ENCODE measurements at places on chromosomes 11 and 22. TPM values are rescaled to one million over a fixed set of nuclear protein-coding genes. Genes with fewer than 3 reads are reported as not detected.

- no peak for DNase-seq
Observed at GRCh38 chr11:77438487-77438886, 35.4 kb downstream of the PAK1 start.

- DNase-seq, result no peak
Observed at GRCh38 chr11:73784080-73784634, 3.5 kb upstream of the MRPL48 start.

- no peak for DNase-seq
Observed at GRCh38 chr11:121300972-121301699, 8.6 kb downstream of the SC5D start.

The ZNF280A gene
- not detected for polyA plus RNA-seq

DNA sequence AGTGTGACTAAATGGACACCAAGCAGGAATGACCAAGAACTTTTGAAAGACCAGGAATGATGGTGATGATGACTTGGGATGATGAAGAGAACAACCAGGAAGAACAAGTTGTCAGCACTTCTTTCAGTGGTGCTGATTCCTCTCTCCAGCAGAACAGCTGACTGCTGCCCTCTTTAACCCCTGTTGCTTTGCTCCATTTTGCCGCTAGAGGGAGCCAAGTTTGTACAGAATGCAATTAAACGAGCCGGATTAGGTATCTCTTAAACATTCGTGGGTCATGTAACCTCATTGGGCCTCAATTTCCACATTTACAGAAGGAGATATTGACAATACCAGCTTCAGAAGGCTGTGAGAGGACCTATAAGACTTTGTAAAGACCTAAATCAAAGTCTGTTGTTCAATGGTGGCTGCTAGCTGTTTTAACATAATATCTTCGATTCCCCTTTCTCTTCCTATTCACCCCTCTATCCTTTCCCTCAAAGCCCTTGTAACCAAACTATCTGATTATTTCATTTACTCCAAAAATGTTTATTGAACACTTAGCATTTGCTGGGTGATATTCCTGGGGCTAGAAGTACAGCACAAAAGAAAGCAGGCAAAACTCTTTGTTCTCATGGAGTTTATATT lies 1.9 kb downstream of the OR4S1 start:
- peak; percentile 9 for DNase-seq

The APOA4 gene
- not detected for polyA plus RNA-seq

DNA sequence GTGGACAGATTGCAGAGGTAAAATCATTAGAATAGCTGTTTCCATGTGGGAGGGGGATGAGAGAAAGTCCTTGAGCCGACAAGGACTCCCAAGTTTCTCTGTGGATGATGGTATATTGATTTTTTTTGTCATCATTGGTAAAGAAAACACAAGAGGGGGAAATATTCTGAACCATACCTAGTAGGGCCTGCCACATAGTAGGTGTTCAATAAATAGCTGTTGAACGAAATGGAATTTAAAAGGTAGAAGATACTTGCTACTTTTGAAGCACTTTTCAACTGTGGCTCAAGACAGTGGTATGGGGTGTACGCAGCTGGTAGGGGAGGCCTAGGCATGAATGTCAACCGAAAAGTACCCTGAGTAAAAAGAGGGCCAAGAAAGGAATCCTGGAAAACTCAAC lies 2.1 kb downstream of the CAVIN3 start:
- DNase-seq, result no peak

DNA sequence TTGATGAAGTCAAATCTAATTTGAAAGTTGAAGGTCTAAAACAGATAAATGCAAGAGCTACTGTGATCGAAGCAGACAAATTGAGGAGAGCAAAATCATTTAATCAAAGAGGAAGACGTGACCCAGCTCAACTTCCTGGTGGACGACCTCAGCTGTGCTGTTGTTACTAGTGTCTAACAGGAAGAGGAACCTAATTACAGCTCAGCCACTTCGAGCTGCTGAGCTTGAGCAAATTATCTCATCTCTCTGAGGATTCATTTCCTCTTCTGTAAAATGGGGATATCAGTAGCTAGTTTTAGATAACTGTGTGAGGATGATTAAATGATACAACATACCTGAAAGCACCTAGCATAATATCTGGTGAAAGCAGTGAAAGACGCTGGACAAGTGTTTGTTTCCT lies 48.6 kb upstream of the OLFML1 start:
- no peak for DNase-seq

The CABP7 gene
- 0.28 TPM for polyA plus RNA-seq

- no peak for DNase-seq
Observed at GRCh38 chr22:31646186-31647019, 15.6 kb downstream of the PISD start.

GRCh38 chr11:103929170-103929903 lies 107.1 kb upstream of the DDI1 start:
- DNase-seq, result no peak

DNA sequence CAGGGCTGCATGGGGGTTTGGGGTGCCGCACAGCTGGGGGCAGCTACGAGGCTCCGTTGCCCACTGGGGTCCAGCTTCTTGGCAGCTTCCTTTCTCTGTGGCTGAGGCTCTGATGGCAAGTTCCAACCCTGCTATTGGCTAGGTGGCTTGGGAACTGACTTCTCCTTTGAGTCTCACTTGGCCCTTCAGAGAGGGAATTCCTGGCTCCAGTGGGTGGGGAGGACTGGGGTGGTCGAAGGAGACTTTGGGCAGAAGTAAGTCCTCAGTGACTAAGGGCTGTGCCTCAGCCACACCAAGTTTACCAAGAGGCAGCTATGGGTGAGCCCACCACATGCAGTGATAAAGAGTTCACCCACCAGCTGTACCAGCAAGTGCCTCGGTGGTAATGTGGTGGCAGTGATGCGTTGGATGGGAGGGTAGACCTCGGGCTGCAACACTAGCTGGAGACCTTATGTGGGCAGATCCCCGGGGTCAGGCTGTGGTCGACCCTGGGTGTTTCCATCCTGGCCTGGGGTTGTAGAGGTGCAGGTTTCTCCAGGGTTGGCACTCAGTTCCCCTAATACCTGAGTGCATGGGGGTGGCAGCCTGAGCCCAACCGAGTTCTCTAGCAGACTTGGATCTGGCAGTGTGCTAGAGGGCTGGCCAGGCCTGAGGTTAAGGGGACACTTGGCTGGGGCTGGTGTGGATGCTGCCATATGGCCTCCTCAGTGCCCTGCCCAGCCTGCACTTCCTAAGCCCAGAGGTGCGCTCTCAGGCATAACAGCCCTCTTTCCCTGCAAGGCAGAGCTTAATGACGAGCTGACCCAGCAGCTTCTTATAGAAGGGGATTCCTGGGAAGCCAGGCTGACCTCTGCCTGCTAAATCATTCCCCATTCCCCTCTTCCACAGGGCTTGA lies 197.0 kb upstream of the CADM1 start:
- no peak for DNase-seq

The FAM83F gene
- 0.35 TPM for polyA plus RNA-seq

- no peak for DNase-seq
Observed at GRCh38 chr11:93717501-93717900, 23.8 kb downstream of the TAF1D start.

DNA sequence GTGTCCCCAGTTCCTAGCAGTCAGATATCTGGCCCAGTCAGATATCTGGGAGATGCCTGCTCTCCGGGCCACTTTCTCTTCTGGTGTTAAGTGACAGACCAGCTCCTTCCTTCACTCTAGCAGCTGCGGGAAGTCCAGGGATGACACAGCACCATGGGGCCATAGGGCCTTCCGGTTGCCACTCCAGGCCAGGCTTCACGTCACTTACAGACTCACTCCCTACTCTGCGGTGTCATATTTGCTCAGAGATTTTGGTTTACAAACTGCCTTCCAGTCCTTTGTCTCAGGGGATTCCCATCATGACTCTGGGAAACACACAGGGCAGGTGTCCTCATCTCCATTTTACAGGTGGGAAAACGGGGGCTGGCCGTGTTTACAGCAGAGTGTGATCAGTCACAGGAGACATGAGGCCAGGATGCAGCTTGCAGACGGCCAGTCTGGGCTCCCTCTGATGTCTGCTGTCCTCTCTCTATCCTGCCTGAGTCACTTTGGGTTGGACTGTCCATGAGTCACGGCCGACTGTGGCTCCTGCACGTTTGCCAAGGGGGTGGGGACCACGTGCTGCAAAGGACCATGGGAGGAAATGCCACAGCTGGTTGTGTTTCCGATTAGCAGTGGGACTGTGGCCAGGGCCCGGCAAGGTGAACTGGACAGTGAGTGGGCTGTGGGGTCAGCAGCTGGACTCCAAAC lies 8.2 kb upstream of the TBC1D22A start:
- DNase-seq, result no peak

The PANX3 gene
- not detected for polyA plus RNA-seq

DNA sequence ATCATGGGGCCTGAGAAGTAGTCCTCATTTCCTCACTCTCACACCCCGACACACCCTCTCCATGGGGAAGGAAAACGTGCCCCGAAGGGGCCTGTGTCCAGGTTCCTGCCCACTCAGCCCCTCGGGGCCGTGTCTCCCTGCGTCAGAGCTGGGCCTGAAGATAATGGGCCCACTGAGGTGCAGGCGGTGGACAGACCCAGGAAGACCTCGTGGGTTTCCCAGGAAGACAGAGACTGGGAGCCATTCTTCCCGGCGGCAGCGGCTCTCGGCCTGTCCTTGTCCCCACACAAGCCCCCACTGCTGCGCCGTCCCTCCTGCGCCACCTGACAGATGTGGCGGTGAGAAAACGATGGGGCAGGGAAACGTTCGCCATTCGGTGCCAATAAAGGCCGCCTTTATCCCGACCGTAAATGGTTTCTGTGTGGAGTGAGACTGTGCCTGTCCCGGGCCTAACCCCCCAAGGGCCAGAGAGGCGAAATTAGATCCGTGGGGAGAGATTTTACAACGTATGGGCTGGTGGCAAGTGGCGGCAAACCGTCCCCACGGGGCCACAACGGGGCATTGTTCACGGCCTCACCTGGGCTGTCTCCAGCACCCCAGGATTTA lies 89.0 kb downstream of the CDKN1C start:
- DNase-seq, result no peak

GRCh38 chr11:96267001-96267495 lies 75.9 kb downstream of the MAML2 start:
- DNase-seq, result no peak

DNA sequence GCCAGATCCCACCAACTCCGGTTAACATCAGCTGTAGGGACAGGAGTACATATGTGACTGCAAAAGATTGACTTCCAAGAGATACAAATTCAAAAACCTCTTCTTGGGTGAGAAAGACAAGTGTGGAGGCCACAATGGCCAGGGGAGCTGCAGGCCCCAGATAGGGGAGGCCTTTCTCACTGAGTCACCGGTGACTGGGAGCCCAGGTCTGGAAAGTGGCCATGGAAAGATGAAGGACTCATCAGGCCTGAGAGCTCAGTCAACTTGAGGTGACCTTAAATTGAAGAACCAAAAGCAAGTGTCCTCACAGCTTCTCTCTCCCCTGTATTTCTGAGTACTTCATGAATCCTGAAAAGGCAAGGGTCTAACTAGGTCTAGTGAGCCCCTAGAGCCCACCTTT lies 90.4 kb upstream of the CLPB start:
- no peak for DNase-seq

DNA sequence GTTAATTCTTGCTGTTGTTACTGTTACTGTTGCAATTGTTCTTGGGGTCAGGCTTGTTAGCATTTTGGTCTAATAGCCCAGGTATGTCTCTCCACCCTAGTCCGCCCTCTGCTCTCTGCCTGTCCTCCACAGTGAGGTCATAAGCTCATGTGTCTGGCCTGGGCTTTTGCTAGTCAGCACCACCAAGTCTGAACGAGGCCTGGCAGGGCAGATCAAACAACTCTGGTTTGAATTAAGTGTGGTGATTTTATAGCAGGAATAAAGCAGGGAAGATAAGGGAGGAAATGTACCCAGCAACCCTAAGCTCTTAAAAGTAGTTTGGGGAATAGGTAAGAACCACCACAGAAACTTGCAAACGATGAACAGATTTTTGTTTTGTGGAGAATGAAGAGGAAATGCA lies 98.7 kb downstream of the ABTB2 start:
- DNase-seq, result no peak

GRCh38 chr11:44568658-44569473 lies 3.4 kb downstream of the CD82 start:
- no peak for DNase-seq

The OR4D5 gene
- not detected for polyA plus RNA-seq

The TMEM25 gene
- polyA plus RNA-seq, result 25.4 TPM

The SPINDOC gene
- 38.6 TPM for polyA plus RNA-seq

GRCh38 chr11:117822074-117823033 lies 2.2 kb downstream of the FXYD2 start:
- DNase-seq, result no peak

The CD3D gene
- 0.67 TPM for polyA plus RNA-seq

The KRTAP5-9 gene
- polyA plus RNA-seq, result 0.57 TPM

- DNase-seq, result no peak
Observed at GRCh38 chr22:37285937-37286336, 3.6 kb downstream of the CYTH4 start.

DNA sequence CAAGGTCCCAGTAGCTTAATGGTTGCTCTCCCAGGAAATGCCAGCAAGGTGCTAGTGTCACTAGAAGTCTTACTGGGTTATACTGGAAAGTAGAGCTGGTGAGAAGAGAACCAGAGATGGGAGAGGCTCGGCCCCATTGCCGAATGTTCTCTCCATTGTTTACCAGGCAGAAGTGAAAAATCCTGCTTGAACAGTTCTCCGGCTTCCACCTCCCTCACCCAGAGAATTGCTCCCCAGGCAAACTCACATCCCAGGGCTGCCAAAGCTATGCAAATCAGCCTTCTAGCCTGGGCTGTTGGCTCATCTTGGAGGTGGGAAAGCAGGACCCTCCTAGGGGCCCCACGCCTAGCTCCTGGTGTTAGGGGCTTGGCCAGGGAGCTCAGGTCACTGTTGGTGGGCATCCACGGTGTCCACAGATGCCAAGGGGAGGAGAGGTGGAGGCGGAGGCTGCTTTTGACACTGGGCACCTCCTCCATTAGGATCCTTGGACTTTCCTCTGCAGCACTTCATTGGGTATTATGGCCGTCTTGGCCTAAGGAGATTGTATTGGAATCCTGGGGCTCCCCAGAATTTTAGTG lies 20.1 kb downstream of the POU2F3 start:
- DNase-seq, result no peak

The FGF19 gene
- polyA plus RNA-seq, result 0.06 TPM

GRCh38 chr11:45388472-45388871 lies 102.3 kb upstream of the SYT13 start:
- DNase-seq, result no peak

DNA sequence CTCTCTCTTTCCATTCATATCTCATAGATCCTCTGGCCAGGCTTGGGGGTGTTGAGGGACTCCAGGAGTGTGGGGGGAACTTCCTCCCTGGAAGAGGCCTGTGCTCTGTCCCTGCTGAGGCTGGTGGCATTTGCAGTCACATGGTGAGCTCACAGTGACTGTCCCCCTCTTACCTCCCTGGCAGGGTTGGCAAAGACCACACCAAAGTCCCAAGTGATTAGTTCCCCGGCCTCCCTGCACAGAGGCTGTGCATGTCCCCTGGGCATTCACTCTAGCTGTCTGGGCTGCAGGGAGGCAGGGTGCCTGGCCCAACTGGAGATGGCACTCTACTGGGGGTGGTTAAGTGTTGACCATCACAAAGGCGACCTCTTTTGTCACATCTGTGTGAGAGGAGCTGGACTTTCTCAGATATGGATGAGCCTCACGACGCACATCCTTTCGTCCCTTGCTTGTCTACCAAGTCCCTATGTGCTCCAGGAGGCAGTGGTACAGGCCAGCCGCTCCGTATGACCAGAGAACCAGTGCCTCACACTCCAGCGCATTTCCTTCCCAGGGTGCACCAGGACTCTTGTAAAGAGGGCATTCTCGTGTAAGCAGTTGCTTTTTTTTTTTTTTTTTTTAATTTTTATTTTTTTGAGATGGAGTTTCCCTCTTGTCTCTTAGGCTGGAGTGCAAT lies 8.8 kb downstream of the TANGO2 start:
- DNase-seq, result no peak

The MOGAT2 gene
- not detected for polyA plus RNA-seq

The CD3E gene
- polyA plus RNA-seq, result 1.5 TPM

Data from right lung (tissue), 10 donors.